Right cardiac atrium (tissue), 5 donors: ENCODE measurements at places on chromosomes 11 and 22.
A peak's percentile ranks its signal among the peaks of the same experiment; 100 is the strongest.

- DNase-seq: no peak
Observed at GRCh38 chr11:120526241-120526640, 14.7 kb downstream of the GRIK4 start.

GRCh38 chr22:45692549-45692948 lies 20.9 kb downstream of the ATXN10 start:
- no peak for DNase-seq

GRCh38 chr11:73219396-73220285 lies 1.6 kb downstream of the P2RY2 start:
- DNase-seq: no peak

DNA sequence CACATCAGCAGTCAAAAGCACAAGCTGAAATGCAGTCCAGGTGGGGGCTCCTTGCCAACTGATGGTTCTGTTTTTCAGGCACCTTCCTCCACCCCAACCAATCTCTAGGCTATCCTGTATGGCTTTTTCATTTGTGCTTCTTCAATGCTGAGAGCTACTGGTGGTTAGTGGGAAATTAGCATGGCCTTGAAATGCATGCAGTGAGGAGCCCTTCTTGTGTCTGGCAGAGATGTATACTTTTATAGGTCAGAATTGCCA lies 167.4 kb downstream of the NAV2 start:
- DNase-seq: no peak

DNA sequence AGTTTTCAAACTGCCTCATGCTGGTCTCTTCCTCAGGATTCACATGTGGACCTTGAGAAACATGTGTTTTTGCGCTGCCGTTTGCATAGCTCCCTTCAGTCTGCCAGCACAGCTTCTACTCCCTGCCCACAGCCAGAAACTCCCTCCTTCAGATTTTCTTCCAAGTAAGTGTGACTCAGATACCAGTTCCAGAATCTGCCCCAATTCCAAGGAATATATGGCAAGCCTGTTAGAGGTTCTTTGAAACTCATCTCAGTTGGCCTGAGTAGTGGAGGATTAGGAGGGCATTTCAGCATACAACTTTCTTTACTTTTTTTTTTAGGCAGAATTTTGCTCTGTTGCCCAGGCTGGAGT lies 67.1 kb downstream of the SNX19 start:
- no peak for DNase-seq

DNA sequence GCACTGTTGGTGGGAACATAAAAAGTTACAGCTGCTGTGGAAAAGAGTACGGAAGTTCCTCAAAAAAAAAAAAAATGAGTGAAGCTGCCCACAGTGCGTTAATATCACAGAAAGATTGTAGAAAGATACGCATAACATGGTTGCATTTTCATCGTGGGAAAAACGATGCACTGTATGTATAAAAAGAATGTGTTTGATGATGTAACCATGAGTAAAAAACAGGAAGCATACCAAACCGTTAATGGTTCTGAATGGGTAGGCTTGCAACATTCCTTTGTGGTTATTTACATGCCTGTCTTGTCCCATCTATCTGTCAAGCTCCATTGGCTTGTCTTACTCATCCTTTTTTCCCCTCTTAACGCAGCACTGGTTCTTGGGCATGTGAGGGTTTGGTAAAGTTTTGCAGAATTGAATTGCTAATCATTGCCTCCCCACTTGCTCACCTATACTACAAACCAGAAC lies 33.8 kb upstream of the DKK3 start:
- DNase-seq: no peak

GRCh38 chr11:87437133-87437843 lies 399.6 kb downstream of the TMEM135 start:
- no peak for DNase-seq

DNA sequence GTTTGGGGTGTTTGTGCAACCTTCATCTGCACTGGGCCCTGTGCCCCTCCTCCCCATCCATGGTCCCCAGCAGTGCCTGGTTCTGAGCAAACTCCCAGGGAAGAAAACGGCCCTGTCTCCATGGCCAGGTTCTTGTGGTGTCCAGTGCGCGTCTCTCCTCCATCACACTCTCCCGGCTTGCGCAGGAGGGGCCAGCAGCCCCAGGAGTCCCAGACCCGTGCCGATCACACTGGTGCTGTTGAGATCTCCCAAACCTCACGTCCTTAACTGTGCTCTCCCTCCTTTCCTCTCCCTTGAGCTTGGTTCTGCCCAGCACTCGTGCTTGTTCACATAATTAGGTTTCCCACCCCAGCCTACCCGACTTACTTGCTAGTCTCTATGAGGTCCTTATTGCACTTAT lies 10.9 kb upstream of the GRK2 start:
- no peak for DNase-seq

- DNase-seq: peak; percentile 96
Observed at GRCh38 chr22:39388261-39389011, 11.1 kb upstream of the TAB1 start.

DNA sequence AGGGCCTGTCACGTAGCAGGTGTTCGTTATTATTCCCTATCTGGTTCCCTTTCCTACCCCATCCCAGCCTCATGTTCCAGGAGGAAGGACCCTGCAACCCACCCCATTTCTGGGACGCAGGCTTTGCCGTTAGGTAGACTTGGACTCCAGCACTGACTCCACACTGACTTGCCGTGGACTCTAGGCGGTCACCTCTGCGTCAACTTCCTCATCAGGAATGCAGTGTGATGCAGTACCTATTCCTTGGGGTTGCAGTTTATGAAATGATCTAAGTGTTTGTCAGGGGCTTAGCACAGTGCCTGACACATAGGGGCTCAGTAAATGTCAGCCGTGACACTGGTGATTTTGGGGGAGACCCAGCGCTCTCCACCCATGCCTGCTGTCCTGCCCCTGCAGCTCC lies 16.8 kb downstream of the DGKZ start:
- peak; percentile 30 for DNase-seq

DNA sequence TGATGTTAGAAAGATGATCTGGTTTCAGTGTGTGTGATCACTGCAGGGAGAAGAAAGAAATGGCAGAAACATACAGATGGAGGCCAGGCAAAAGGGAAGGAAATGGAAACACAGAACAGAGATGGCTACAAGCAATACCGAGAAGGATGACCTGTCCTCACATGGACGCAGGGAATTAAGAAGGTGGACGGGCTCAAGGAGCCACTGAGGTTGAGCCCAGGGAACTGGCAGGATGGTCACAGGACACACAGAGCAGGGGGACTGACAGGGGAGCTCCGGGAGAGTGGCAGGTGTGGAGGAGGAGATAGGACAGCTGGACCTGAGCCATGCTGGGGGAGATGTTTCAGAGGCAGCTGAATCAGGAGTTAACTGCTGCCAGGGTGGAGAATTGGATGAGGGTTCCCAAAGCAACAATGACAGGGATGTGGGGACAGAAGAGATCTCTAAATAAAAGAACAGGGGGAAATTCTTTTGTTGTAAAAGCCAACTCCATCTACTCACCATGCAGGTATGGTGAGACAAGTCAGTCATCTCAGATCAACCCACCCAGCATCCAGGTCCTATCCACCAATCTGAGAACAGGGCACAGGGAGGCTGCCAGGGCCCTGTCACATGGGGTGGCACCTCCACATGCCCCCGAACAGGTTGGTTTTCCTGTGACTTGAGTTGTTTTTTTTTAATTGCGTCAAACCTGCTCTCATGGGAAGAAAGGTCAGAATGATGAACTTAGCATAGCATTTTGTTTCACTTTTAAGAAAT lies 26.3 kb downstream of the KLHL22 start:
- DNase-seq: no peak

- peak; percentile 82 for DNase-seq
Observed at GRCh38 chr22:19121631-19122142, 525 bp downstream of the DGCR2 start.

DNA sequence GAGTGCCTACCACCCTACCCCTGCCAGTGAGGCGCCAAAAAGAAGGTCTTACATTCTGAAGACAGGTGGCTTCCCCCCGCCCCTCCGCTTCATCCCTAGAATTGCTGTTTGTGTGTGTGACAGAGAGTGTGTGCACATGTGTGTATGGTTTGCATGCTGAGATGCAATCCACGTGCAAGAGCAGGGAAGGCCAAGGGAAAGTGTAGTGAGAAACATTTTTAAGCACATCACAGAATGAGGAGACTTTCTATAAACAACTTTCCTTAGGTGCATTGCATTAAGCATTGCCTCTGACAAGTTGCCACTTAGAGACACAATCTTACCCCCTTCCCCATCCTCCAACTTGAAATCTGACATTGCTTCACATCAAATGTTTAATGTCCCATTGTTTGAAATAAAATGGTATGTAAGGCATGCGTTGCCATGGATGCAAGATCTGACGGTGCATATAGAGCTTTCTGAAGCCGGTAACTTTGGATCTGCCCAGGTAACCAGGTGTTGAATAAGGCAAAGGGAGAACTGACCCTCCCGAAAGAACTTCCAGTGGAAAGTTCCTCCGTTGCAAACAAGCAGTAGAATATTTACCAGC lies 21.4 kb downstream of the FJX1 start:
- no peak for DNase-seq

DNA sequence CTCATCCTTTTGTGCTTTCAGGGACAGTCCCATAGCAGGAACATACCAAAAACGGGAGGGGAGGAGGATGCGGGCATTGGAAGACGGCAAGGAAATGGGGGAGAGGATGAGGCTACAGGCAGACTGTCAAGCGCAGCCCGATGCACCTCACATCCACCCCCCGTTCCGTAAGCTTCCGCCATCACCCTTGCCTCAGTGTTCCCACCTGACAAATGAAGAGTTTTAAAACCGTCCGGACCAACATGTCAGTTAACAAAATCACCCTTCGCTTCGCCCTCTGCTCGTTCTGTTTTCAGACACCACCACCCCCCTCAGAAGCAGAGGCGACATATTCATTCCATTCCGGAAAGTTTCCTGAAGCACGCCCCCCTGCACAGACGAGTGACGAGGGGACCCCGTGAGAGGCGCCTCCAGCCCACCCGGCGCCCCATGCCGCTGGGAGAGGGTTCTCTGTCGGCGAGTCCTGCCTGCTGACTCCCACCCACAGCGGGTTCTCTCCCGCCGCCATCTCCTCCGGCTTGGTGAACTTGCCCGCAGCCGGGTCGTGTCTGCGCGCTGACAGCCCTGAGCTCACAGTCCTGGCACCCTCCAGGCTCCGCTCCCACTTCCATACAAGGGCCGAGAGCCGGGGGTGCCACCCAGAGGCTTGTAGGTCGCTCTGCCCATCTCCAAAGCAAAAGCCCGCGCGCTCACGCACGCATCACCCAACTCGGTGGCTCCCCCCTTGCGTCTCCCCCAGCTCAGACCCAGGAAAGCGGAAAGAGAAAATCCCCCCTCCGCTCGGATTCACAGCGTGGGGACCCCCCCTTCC lies 1.5 kb downstream of the IGSF9B start:
- peak; percentile 78 for DNase-seq

DNA sequence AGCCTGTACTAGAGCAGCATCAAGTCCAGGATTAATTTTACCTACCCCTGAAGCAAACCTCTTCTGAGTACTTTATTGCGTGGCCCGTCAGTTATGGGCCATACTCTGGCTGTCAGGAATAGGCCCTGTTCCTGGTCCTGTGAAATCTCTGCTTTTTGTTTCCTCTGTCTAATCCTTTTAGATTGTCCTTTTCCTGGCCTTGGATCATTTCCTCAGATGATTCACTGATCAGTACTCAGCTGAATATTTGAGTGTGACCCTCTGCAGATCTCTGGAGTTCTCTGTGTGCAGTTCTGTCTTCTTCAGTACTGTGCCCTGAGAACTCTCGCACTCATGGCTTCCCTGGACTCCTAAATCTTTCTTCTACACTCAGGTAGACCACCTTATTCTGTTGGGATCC lies 123.5 kb downstream of the UVRAG start:
- no peak for DNase-seq

DNA sequence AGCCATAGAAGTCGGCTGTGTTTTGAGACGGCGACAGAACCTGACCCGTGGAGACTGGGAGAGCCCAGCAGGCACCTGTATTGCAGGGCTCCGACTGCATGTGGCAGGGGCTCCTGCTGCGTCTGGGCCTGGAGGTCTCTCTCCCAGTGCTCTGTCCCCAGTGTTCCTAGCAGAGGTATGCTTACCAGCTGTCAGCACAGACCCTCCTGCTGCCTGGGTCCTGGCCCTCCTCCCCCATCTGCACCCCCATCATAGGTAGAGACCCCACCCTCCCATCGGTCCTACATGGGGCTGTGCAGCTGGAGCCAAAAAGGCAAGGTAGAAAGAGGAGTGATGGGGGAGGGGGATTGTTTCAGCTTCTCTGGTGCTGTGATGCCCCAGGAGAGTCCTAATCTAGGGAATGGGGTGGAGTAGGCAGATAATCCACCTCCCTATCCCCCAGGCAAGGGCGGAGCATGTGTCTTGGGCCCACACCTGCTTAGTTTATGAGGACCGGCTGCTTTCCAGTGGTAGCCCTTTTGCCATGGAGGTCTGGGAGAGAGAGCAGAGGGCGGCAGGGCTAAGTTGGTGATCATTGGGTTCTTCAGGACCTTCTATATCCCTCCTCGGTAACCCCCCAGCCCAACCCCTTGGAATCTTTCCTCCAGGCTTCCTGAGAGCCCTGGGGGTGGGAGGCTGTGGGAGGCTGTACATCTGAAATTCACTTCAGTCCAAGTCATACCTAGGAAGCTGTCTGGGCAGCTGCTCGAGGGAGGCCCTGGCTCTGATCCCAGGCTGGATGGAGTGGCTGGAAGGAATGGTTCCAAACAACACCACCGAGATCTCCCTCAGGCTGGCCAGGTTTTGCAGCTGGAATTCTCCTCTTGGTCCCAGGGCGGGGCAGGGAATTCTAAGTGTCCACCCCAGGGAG lies 5.3 kb downstream of the SLC7A4 start:
- DNase-seq: peak; percentile 72

- DNase-seq: no peak
Observed at GRCh38 chr11:65426839-65427690, 4.5 kb downstream of the NEAT1 start.
